ENCODE measurements at places on chromosomes 11 and 22.

GRCh38 chr11:33899400-33900037 is 7.6 kb upstream of the LMO2 start:
- DNase-seq: peak; percentile 35

DNA sequence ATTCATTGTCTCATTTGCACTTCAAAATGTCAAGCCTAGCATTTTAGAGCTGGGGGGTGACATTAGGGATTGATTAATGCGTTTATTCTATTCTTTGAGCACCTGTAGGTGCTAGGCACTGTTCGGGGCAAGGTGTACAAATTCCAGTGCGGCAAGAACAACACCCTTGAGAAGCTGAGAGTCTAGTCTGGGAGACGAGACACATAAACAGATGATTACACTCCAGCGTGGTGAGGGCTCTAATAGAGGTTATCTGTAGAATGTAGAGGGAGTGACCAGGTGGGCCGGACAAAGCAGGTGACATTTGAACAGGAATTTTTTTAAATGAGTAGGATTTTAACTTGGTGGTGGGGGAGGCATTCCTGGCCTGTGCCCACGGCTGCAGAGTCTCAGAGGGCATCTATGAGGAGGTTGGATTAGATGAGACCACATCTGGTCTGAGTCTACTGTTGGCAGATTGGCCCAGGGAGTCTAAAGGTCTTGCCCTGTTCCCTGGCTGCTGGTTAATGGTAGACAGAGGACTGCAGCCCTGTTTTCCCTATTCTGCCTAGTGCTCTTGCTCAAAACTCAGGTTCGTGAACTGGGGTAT is 970 bp downstream of the CAT start:
- DNase-seq: peak; percentile 28

DNA sequence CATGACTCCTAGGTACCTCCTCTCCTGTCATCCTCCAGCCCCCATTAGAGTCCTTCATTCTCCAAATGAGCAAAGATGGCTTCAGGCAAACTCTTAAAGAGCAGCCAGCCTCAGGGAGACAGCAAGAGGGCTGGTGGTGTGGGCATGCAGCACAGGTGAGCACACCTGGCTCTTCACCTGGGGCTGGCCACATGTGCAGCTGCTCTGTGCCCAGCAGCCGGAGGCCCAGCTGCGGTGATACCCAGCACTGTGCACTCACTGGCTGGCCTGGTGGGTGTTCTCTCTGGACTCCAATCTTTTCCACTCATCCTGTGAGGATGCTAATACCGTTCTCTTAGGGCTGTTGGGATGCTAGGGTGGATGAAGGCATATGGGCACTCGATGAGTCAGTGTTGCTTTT is 106.1 kb upstream of the PARVA start:
- peak; percentile 87 for DNase-seq

- DNase-seq: no peak
Observed at GRCh38 chr11:61763930-61764605, 11.6 kb downstream of the MYRF start.

DNA sequence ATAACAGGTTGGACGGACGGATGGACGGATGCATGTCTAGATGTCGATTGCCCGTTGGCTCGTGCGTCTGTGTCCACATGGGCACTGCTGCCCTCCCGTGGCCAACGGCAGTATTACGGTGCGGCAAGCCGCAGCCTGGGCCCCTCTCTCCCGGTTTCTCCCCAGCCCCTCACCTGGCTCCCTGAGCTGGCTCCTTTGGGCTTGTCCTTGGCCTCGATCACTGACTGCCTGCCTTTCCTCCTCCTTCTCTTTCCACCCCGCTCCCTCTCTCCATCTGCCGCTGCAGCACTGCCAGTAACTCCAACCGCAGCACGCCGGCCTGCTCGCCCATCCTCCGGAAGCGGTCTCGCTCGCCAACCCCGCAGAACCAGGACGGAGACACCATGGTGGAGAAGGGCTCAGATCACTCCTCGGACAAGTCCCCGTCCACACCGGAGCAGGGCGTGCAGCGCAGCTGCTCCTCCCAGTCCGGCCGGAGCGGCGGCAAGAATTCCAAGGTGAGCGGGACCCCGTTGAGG is 77.3 kb downstream of the SCN3B start:
- DNase-seq: peak; percentile 84

DNA sequence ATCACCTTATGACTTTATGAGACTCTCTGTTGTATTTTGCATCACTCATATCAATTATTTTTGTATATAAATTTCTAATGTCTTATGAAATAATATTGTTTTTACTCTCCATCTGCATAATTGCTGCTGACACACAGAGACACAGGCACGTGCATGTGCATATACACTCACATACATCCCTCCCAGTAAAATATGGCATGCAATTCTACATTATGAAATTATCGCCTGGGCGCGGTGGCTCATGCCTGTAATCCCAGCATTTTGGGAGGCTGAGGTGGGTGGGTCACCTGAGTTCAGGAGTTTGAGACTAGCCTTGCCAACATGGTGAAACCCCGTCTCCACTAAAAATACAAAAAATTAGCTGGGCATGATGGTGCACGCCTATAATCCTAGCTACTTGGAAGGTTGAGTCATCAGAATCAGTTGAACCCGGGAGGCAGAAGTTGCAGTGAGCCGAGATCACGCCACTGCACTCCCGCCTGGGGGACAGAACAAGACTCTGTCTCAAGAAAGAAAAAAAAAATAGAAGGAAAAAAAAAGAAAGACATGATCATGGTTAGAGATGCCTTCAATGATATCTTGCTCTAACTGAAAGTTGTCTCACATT is 96.7 kb upstream of the LUZP2 start:
- DNase-seq: no peak
